Heart left ventricle (tissue), 16 donors: ENCODE measurements at places on chromosomes 3 and 15.
A peak's percentile ranks its signal among the peaks of the same experiment; 100 is the strongest.

GRCh38 chr3:187193181-187193580, 4.1 kb upstream of the RTP1 start:
- no peak for DNase-seq

DNA sequence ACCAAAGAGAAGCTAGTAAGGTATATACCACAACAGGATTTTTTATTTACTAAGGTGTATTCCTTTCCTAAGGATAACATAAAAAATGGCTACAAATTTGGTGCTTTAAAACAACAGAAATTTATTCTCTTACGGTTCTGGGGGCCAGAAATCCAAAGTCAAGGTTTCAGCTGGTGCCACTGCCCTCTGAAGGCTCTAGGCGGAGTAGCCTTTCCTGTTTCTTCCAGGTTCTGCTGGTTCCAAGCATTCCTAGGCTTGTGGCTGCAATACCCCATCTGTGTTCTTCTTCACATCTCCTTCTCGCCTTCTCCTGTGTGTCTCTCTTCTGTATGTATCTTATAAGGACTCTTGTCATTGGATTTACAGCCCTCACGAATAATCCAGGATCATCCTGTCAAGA, 549.9 kb downstream of the GRM7 start:
- DNase-seq, result no peak

DNA sequence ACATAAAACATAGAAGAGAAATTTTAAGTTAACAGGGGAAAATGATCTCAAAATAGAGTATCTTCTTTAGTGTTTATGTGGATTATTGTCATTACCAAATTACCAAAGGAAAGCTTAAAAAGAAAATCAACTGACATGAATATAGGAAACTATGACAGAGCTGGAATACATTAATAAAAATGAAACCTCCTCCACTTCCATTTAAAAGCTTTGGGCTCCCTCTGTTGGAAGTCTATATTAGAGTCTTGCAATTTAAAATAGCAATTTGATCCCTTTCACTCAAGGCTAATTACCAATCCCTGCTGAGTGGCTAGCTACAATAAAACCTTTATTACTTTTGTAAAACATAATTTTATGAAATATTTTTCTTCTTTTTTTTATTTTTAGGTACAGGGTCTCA, 61.4 kb upstream of the IMPG2 start:
- no peak for DNase-seq

DNA sequence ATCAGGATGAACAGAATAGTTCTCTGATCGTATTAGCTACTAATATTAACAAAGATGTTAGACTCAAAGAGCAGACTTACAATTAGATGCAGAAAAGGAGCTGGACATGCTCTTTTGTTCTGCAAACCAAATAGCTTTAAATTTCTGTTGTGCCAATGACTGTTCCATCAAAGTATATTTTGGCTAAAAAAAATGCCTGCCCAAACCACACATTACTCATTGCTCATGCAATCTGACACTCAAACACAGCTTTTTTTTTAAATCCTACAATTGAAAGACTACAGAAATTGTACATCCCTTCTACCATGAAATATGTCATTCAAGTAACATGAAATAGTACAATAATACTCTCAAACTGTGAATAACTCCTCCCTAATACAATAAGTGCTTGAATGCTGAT, 48.6 kb downstream of the SHOX2 start:
- no peak for DNase-seq

- DNase-seq, result peak; percentile 28
These were observed 155.9 kb upstream of the FEZF2 start for GRCh38 chr3:62529230-62529629.

DNA sequence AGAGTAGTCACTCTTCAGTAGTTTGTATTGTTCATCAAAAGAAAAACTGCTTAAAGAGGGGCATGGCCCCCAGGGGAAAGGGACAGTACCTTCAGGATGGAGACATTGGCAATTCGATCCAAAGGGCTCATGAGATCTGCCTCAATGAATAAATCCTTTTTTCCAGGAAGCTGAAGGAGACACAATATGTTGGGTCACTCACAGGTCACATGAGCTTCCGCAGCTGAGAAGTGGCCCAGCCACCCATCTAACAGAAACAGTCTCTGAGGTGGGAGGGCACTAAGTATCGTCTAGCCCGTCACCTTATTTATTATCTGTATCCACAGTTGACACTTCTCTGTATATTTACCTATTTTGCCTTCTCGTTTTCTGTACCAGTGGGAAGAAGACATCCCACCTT, 4.7 kb downstream of the VPS33B start:
- no peak for DNase-seq

DNA sequence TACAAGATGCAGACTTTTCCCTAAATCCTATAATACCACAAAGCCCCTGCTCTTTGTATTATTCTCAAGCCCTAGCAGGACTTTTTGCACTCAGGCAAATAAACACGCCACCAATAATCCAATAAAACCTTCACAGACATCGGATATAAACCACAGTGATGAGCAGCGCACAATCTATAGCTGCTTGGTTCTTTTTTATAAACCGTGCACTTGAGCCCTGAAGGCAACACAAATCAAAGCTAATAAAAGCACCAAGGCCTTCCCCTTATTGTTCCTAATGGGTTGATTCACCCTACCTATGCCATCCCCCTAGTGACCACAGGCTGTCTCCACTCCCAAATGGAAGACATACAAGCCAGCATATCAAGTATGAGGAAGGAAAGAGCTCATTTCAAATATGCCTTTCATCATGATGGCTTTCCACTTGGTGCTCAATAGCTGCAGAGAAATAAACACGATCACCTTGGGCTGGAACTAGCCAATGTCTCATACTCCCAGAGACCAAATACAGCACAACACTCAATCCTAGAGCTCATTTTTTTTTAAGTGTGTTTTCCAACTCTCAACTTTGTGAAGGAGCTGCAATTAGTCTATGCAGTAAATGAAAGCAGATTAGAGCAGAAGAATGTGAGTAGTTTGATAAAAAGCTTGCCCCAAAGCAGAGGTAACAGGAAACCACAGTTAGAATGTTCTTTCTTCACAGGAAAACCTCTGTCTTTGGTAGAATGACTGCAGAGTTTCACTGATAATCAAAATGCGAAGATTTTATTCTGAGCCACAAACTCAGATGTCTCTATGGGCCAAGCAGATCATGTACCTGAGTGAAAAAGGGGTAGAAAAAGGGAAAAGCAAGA, 573.9 kb downstream of the AGBL1 start:
- DNase-seq, result no peak

GRCh38 chr3:181493423-181493822, 218.3 kb upstream of the SOX2 start:
- no peak for DNase-seq

- no peak for DNase-seq
These were observed 246.8 kb upstream of the STT3B start for GRCh38 chr3:31285833-31286486.

GRCh38 chr15:27894645-27895044, 204.5 kb downstream of the OCA2 start:
- no peak for DNase-seq

DNA sequence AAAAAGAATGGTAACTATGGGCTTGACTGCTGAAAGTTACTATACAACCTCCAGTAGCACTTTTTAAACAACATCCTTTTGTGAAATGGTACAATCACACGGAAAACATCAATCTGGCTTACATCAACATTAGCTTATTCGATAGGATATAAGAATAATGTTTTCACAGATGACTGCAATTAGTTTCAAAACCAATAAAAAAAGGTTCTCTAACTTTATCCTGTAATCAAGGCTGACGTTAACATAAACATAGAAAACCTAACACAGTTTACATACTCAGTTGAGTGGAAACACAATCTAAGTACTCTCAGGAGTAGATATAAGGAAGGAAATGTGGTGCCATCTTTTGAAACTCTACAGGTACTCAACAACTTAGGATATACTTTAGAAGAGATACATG, 102.2 kb downstream of the DLG1 start:
- no peak for DNase-seq

DNA sequence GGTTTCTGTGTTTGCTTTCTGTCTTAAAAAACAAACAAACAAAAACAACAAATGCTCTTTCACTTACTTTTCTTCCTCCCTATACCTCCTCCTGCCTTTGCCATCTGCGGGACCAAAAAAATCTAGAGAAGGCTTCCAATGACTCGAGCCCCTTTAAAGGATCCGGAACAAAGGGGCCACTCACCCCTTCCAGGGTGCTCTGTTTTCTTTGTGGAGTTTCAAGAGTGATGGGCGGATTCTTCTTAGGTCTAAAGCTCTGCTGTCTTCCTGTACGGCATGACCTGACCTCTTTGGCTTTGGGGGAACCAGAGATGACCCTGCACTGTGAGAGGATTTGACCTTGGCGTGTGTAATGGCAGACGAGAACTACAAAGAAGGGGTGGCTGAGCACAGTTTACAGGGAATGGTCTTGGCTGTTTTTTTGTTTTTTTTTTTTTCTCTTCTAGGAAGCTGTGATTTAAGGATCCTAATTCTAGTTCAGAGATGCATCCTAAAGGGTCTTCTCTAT, 2.2 kb upstream of the MUC20 start:
- no peak for DNase-seq
